ENCODE measurements at places on chromosomes 11 and 22.

GRCh38 chr11:13289081-13289480 lies 11.5 kb downstream of the BMAL1 start:
- DNase-seq: no peak

GRCh38 chr11:117457835-117458234 lies 130.2 kb downstream of the CEP164 start:
- no peak for DNase-seq

- DNase-seq: no peak
These were observed 308.7 kb downstream of the DCDC1 start for GRCh38 chr11:31060880-31061279.

GRCh38 chr11:44862558-44863101 lies 88.1 kb downstream of the TP53I11 start:
- no peak for DNase-seq

GRCh38 chr11:34476849-34477248 lies 36.7 kb downstream of the ELF5 start:
- no peak for DNase-seq

DNA sequence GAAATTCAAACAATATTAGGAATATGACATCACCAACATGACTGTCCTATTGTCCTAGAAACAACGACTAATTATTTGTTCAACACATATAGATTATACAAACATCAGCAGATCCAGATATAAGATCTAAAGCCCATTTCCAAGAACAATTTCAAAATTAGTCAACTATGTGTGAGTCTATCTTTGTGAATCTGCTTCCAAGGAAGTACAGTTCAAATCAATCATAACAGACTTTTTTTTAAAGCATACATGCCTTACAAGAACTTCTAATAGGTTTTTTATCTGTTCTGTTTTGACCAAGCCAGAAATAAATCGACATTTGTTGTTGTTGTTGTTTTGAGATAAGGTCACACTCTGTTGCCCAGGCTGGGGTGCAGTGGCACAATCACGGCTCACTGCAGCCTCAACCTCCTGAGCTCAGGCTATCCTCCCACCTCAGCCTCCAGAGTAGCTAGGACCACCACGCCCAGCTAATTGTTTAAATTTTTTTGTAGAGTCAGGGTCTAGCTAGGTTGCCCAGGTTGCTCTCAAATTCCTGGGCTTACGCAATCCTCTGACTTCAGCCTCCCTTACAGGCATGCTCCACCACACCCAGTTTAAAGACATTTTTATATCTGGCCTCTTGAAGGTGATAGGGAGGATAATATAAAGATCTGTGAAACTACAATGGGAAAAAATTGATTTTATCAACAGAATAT lies 54.8 kb downstream of the DENND5A start:
- no peak for DNase-seq

GRCh38 chr11:46917109-46917761 lies 1.1 kb downstream of the LRP4 start:
- no peak for DNase-seq

DNA sequence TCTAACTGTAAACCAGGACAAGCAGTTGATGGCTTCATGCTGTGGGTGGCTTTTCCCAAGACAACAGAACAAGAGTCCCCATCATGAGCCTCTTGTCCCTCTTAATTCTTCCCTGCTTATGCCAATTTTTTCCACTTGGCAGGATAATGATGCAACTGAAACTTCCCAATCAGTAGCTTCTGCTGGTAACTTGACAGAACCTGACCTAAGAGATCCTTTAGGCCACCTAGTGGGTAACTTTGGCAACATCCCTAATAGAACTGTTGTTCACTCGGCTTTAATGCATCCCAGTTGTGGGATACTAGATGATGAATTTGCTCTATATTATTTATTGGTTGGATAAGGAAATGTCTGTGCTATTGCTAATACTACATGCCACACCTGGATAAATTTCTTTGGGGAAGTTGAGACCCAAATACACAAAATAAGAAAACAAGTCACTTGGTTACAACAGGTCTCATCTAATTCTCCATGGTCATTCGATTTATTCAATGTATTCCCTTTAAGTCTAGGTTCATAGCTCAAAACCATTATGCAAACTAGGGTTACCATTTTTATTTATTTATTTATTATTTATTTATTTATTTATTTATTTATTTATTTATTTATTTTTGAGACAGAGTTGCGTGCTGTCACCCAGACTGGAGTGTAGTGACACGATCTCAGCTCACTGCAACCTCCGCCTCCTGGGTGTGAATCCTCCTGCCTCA lies 41.4 kb upstream of the NFAM1 start:
- no peak for DNase-seq

DNA sequence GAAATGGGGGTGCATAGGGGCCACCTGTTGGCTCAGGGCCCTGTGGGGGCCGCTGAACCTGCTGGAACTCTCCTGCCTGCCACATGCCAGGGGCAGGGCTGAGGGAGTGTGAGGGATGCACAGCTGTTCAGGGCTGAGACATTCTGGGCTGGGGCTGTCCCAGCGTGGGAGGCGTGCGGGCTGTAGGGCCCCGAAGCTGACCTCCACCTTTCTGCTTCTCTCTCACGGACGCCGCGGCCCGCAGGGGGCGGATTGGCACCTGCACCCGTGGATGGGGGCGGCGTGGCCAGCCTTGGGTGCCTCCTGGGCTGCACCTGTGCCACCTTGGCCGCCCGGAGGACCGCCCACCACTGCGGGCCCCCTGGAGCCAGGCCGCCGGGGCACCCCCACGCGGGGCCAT lies 4.1 kb downstream of the CCDC188 start:
- no peak for DNase-seq

DNA sequence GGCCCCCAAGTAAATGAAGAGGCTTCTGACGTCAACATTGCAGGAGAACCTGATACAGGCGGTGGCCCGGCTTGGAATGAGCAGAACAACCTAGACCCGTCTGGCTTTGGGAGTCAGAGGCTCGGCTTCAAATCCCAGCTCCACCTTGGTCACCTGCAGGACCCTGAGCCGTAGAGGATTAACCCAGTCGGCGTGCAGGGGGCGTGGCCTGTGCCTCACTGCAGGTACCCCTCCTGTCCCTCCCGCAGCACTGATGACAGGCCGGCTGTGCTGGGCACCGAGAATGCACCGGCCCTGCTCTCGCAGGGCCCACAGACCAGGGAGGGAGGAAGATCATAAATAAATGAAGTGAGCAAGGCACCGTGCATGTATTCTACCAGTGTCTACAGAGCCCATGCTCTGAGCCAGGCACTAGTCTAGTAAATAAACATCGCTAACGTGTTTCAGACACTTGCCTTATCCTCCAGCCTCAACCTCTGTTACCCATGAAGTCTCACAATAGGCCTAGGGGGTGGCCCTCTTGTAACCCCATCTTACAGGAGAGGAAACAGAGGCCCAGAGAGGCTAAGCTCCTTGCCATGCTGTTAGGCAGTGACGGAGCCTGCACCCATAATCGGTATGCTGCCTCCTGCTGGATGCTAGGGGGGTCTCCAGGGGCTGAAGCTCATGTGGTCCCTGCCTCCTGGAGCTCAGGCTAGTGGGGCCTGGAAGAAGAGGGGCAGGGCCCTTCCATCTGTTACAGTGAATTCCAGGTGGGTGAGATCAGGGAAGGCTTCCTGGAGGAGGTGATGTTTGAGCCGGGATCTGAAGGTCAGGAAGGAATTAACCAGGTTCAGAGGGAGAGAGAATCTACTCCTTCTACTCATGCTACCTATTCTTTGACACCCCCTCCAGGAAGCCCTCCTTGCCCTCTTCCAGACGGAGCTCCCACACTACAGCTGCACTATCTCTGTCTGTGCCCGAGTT lies 53.4 kb downstream of the RTL6 start:
- DNase-seq: no peak

Data from osteocyte (in vitro differentiated cells).